NCI-H187 (cell line): ENCODE measurements at places on chromosomes 4 and X.

DNA sequence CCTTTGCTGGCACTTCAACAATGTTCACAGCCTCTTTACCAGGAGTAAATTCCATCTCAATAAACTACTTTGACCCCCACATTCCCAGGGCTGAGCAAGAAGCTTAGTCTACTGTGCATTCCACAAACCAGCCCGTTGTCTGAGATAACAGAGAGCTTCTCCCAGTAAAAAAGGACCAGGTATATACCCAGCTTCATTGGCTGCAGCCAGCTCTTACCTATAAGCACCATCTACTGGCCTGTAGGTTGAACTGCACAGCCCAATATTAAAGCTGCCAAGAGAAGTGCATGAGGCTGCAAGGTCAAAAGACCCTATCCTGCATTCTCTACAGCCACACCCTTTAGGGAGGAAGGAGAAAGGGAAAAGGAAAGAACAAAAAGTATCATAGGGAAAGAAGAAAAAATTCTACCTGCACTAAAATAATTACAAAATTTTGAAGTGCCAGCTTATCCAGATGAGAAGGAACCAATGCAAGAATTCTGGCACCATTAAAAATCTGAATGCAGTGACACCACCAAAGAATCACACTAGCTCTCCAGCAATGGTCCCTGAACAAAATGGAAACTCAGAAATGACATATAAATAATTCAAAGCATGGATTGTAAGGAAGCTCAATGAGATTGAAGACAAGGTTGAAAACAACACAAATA is 45.7 kb upstream of the INTU start:
- no peak for DNase-seq

- DNase-seq = no peak
Observed at GRCh38 chr4:36917413-36917812, 327.1 kb upstream of the NWD2 start.

DNA sequence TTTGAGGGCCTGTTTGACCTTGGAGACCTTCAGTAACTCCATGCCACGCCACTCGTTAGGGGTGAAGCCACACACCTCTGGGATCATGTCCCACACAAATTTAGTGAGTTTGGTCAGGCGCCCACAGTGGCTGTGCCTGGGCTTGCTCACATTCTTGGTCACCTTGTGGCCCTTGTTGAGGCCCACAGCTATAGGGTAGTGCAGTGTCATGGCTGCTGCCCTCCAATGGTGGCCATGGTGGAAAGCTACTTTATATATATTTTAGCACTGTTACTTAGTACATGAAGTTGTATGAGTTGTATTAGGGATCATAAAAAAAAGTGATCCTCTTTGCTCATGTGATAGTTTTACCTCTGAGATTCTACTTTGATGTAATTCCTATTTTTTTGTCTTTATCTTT is 985 bp upstream of the CXCL11 start:
- no peak for DNase-seq

- DNase-seq = no peak
Observed at GRCh38 chr4:82744284-82744968, 54.2 kb downstream of the SCD5 start.

- no peak for DNase-seq
Observed at GRCh38 chrX:24235084-24235710, 78.7 kb downstream of the SUPT20HL2 start.
